ENCODE measurements at places on chromosomes 13 and 19.

GRCh38 chr19:38386300-38386970, 1.4 kb downstream of the GGN start:
- no peak for DNase-seq

- DNase-seq, result no peak
Observed at GRCh38 chr13:113796211-113796963, 37.4 kb downstream of the TMEM255B start.

GRCh38 chr13:89878904-89879303, 1468.6 kb upstream of the MIR17HG start:
- no peak for DNase-seq

DNA sequence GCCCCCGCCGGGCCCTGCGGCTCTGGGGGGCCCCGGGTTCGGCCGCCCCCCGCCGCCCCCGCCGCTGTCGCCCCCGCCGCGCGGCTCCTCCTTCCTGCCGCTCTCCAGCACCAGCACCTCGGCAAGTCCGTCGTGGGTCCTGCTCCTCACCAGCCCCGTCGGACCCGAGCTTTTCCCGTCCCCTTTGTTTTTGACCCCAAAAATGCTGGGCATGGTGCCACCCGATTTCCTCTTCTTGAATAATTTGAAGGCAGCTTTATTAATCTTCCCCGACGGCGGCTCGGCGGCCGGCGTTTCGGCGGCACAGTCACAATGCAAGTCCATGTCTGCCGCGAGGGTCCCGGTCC, 945 bp downstream of the AMER2 start:
- DNase-seq, result no peak

GRCh38 chr19:32606289-32606688, 25.3 kb downstream of the PDCD5 start:
- DNase-seq, result no peak
